ENCODE measurements at places on chromosomes 3 and 15. TPM values are rescaled to one million over a fixed set of nuclear protein-coding genes. Genes with fewer than 3 reads are reported as not detected.

IGF2BP2 gene
- 61.2 TPM for total RNA-seq

GP5 gene
- total RNA-seq: 0.11 TPM

TMEM39A gene
- total RNA-seq: 48.8 TPM

CTXN2 gene
- 0.16 TPM for total RNA-seq

MUC13 gene
- total RNA-seq: 853 TPM

SMCO1 gene
- not detected for total RNA-seq

TPRG1 gene
- 1.1 TPM for total RNA-seq

SERPINI1 gene
- 1.3 TPM for total RNA-seq

PAK6 gene
- 4.9 TPM for total RNA-seq

DNA sequence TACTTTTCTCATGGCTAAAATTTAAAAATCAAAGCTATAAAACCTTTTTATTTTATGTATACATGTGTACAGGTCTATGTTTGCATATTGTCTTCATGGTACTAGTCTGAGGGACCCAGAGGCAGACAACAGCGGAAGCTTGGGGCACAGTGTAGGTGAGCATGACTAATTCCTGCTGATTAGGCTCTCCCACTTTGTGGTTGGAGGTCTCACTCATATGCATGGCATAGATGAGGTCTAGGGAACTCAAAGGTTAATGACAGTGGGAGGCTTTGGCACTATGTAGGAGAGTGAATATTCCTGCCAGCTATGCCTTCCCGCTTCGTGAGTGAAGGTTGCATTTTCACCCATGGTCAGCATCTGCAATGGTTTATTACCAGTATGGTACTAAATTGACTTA lies 47.5 kb upstream of the AADACL2 start:
- H3K27me3 ChIP-seq: no peaks in the 10 kb centered on the region
- no peak overlapping the region for H3K4me3 ChIP-seq
- DNase-seq: no peak
- H3K4me1 ChIP-seq: no peaks in the 10 kb centered on the region
- H3K27ac ChIP-seq: no peak overlapping the region
- H3K36me3 ChIP-seq: no peaks in the 10 kb centered on the region

GRCh38 chr3:192128922-192129321 lies 598.4 kb downstream of the FGF12 start:
- no peak overlapping the region for H3K27ac ChIP-seq
- no peaks in the 10 kb centered on the region for H3K36me3 ChIP-seq
- H3K27me3 ChIP-seq: no peaks in the 10 kb centered on the region
- no peak for DNase-seq

DNA sequence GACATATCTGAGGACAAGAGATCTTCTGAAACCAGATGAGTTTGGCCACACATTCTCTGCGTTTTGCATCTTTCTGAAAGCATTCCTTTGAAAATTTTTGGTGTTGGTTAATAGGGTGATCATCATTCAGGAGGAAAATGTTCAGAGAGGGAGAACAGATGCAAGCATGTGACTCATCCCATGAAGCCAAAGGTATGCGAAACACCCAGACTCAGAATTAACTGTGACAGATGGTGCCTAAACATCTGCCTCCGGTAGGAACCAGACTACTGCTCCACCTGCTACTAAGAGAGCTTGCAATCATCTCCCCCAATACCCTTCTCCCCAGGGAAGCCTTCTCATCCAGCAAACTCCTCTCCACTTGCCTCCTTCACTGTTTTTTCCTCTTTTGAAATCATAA lies 46.2 kb downstream of the TRIM69 start:
- H3K4me1 ChIP-seq: no peaks in the 10 kb centered on the region
- no peak overlapping the region for H3K4me3 ChIP-seq
- no peak overlapping the region for H3K27ac ChIP-seq
- no peaks in the 10 kb centered on the region for H3K27me3 ChIP-seq

DNA sequence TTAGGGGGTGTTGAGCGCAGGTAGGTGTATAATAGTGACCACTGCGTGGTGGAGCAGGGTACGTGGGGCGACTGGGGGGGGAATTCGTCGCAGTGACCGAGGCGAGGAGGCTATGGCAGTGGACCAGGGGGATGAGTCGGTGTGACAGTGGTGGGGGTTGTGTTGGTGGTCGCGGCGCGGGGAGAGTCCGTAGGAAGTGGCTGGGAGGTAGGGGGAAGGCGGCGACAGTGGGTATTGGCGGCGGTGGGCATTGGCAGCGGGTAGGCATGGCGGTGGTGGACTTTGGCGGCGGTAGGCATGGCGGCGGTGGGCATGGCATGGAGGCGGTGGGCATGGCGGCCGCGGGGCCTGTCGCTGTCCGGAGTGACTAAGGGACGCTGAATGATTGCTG lies 739 bp downstream of the SNRPN start:
- no peaks in the 10 kb centered on the region for H3K27me3 ChIP-seq
- H3K27ac ChIP-seq: peak overlapping the region; percentile 71

DNA sequence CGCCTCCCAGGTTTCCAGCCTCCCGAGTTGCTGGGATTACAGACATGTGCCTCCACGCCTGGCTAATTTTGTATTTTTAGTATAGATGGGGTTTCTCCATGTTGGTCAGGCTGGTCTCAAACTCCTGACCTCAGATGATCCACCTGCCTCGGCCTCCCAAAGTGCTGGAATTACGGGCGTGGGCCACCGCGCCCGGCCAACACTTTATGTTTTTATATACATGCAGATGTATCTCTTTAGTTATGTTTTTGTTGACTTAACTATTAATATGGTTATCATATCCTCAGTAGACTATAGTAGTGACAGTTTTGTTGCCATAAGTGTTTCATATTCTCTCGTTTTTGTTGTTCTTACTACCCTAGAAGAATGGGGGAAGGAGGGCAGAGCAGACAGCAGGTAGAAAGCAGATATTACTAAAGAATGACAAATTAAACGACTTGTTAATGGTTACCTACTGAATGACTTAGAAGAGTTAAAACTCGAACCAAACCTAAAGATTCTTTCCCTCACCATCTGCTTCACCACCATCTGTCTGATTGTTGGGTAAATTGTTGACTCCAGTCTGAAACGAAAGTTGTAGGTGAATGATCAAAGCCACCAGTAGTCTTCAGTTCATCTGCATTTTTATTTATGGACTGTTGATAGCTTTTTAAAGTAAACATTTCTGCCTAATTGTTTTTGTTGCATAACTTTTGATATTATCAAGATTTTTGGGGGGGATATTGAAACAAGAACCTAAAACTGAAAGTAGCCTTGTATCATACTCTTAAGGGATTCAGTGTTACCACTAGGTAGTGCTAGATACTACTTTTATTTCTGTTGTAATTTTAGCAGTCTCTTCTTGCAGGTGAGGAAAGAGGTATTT lies 89.3 kb downstream of the RASA2 start:
- DNase-seq: no peak
- no peak overlapping the region for H3K4me3 ChIP-seq
- H3K4me1 ChIP-seq: no peaks in the 10 kb centered on the region
- H3K36me3 ChIP-seq: no peaks in the 10 kb centered on the region
- no peak overlapping the region for H3K27ac ChIP-seq

- H3K36me3 ChIP-seq: no peaks in the 10 kb centered on the region
- no peaks in the 10 kb centered on the region for H3K27me3 ChIP-seq
- no peak overlapping the region for H3K4me3 ChIP-seq
- no peaks in the 10 kb centered on the region for H3K4me1 ChIP-seq
Observed at GRCh38 chr3:46470831-46471230, 6.1 kb upstream of the LTF start.

DNA sequence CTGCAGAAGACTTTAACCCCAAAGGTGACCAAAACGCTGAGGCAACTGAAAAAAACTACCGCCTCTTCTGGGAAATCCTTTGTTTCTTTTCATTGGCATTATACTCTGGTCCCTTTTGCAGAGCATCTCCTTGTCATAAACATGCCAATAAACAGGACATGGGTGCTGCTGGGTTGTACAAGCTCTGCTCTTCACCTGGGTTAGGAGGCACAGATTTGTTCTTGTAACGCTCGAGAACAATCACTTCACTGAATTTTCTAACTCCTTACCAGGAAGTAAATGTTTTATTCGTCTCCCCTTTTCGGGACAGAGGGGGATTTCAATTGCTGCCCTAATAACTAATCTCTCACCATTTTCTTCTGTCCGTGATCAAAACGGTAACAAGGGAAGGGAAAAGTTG lies 1.3 kb downstream of the PLCH1 start:
- no peaks in the 10 kb centered on the region for H3K27me3 ChIP-seq
- no peaks in the 10 kb centered on the region for H3K4me1 ChIP-seq
- peak overlapping the region; percentile 36 for H3K27ac ChIP-seq
- no peak for DNase-seq

DNA sequence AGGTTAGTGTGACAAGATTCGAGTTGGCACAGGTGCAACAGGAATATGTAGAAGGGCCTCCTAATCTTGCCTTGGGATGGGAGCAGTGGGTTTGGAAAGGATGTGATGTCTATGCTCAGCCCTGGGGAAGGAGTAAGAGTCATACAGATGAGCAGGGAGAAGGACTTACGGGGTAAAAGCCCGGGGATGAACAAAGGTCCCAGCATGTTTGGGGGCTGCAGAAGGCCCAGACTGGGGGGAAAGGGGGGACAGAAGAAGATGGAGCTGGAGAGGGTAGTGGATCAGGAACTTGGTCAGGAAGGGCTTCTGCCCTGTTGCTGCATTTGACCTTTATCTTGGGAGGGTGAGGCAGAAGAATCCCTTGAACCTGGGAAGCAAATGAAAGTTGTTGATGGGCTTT lies 240.1 kb upstream of the ST8SIA2 start:
- H3K36me3 ChIP-seq: no peaks in the 10 kb centered on the region
- H3K27me3 ChIP-seq: no peaks in the 10 kb centered on the region
- no peak for DNase-seq
- H3K4me3 ChIP-seq: no peak overlapping the region
- no peaks in the 10 kb centered on the region for H3K4me1 ChIP-seq
- H3K27ac ChIP-seq: no peak overlapping the region

DNA sequence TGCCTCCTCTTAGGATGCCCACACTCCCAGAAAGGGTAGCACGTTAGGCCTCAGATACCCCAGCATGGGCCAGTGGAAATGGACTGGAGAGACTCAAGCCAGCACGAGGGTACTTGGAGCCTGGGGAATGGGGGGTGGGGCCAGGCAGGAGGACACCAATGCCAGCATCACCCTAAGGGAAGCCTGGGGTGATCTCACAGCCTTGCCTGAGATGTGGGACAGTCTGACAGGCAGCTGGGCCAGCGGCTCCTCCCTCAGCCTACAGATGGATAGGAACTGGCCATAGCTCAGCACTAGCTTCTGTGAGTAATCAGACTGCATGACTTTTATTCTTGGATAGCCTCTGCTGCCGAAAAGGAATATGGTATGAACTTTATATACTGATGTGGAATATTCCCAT lies 59.6 kb upstream of the MRPS22 start:
- H3K36me3 ChIP-seq: no peaks in the 10 kb centered on the region
- no peaks in the 10 kb centered on the region for H3K4me1 ChIP-seq
- no peak for DNase-seq
- no peak overlapping the region for H3K4me3 ChIP-seq

GRCh38 chr3:156373095-156373494 lies 181.8 kb downstream of the SSR3 start:
- no peak for DNase-seq
- H3K27me3 ChIP-seq: no peaks in the 10 kb centered on the region
- H3K27ac ChIP-seq: no peak overlapping the region

- no peak overlapping the region for H3K27ac ChIP-seq
- H3K4me3 ChIP-seq: no peak overlapping the region
- H3K4me1 ChIP-seq: no peaks in the 10 kb centered on the region
- no peak for DNase-seq
- no peaks in the 10 kb centered on the region for H3K36me3 ChIP-seq
Observed at GRCh38 chr3:109927161-109927560, 589.8 kb upstream of the DPPA4 start.

DNA sequence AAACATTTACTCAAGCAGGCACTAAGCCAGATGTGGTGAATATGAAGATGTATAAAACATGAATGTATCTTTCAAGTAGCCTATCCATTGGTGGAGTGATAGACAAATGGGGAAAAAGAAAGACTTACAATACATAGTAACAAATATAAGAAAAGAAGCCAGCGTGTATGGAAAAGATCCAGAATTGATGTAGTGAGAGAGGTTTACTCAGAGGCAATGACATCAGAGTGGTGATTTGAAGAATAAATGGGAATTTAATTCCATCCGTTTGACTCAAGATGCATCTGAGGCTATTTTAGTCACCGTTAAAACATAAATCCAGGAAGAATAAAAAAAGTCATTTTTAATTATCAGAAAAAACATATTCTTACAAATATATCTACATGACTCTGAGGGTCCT lies 162.6 kb downstream of the IL1RAP start:
- H3K4me1 ChIP-seq: no peaks in the 10 kb centered on the region
- H3K27me3 ChIP-seq: no peaks in the 10 kb centered on the region
- DNase-seq: no peak
- no peak overlapping the region for H3K4me3 ChIP-seq
- no peaks in the 10 kb centered on the region for H3K36me3 ChIP-seq

- no peak overlapping the region for H3K4me3 ChIP-seq
- H3K36me3 ChIP-seq: no peaks in the 10 kb centered on the region
- H3K4me1 ChIP-seq: no peaks in the 10 kb centered on the region
- H3K27me3 ChIP-seq: no peaks in the 10 kb centered on the region
Observed at GRCh38 chr15:81255315-81255957, 58.8 kb downstream of the IL16 start.

DNA sequence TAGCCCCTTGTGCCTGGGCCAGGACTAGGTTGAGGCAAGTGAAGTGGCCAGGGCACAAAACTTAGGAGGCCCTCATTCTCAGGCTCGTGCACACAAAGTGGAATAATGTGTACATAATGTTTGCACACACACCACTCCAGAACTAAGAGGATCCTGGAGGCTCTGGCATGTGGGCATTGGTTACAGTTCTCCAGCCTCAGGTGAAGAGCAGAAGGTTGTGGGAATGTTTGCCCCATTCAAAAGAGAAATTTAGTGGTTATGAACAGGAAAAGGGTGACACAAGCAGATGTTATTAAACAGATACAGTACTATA lies 31.3 kb downstream of the ASB7 start:
- no peak overlapping the region for H3K4me3 ChIP-seq
- no peak overlapping the region for H3K27ac ChIP-seq
- no peak for DNase-seq
- H3K36me3 ChIP-seq: no peaks in the 10 kb centered on the region

GRCh38 chr15:86382341-86382740 lies 302.7 kb downstream of the AGBL1 start:
- H3K27me3 ChIP-seq: no peaks in the 10 kb centered on the region
- H3K27ac ChIP-seq: no peak overlapping the region
- DNase-seq: no peak
- no peaks in the 10 kb centered on the region for H3K4me1 ChIP-seq
- H3K4me3 ChIP-seq: no peak overlapping the region

- H3K27ac ChIP-seq: no peak overlapping the region
- H3K4me1 ChIP-seq: no peaks in the 10 kb centered on the region
- H3K4me3 ChIP-seq: no peak overlapping the region
- no peak for DNase-seq
- no peaks in the 10 kb centered on the region for H3K27me3 ChIP-seq
Observed at GRCh38 chr3:127289706-127290575, 2.1 kb upstream of the PRR20G start.

All from colonic mucosa (tissue), 4 donors.